Naive thymus-derived CD4-positive, alpha-beta T cell (primary cell): ENCODE measurements at places on chromosomes 7 and 10. TPM values are rescaled to one million over a fixed set of nuclear protein-coding genes. Genes with fewer than 3 reads are reported as not detected.

The DUSP5 gene
- 0.51 TPM for total RNA-seq

- DNase-seq = no peak
Observed at GRCh38 chr7:34191771-34192479, 286.6 kb downstream of the BMPER start.

GRCh38 chr10:14333606-14334005, 2.9 kb upstream of the FRMD4A start:
- no peak for DNase-seq

DNA sequence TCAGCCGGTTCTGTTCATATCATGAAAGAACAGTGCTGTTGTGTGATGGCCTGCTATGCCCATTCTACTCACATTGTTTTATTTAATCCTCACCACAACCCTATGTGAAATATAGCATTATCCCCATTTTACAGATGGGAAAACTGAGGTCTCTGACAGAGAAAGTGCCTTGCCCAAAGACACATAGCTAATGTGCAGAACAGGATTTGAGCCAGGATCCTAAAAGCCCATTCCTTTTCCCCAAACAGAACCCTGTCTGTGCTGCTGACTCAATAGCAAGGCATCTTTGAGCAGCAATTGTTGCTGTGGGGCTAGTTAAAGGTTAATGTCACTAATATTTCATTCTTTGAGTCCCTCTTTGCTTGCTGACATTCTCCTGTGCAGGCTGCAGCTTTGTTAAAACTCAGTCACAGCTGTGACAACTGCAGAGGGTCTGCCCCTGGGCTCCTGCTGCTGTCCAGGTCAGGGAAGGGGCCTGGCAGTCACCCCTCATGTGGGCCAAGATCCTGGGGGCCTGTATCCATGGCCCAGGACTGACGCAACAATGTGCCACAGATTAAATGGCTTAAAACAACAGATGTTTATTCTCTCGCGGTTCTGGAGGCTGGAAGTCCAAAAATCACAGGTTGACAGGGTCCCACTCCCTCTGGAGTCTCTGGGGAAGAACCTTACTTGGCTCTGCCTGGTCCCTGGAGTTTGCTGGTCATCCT, 40.4 kb downstream of the AFAP1L2 start:
- DNase-seq = no peak

- no peak for DNase-seq
Observed at GRCh38 chr7:103918631-103919271, 70.7 kb downstream of the RELN start.

DNA sequence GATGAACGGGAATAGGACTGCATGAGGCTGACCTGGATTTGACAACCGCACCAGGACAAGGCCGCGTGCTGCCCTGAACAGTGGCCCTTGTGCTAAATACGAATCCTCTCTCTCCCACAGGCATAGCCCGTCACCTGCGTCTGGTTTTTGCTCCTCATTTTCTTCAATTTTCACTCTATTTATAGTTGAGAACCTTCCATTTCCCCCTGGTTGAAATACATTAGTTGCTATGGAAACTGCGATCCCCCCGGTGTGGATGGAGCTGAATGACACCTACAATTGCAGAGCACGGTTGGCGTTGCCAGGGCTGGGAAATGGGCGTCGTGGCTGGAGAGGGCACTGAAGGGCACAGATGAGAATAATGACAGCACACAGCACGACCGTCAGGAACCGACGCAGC, 158.6 kb upstream of the PITRM1 start:
- no peak for DNase-seq

DNA sequence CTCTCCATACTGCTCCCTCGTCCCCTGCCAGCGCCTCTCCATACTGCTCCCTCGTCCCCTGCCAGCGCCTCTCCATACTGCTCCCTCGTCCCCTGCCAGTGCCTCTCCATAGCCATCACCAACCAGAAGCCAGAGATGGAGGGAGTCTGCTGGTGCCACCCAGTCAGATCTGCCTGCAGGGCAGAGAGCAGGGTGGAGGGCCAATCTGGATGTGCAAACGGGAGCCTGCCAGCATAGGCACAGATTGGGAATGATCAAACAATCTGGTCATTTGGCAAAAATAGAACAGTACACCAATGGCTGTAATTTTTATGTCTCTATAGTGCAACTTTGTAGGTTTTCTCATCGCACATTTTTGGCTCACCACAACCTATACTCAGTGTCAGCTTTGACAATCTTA, 76.9 kb upstream of the LRRC4 start:
- DNase-seq = no peak

DNA sequence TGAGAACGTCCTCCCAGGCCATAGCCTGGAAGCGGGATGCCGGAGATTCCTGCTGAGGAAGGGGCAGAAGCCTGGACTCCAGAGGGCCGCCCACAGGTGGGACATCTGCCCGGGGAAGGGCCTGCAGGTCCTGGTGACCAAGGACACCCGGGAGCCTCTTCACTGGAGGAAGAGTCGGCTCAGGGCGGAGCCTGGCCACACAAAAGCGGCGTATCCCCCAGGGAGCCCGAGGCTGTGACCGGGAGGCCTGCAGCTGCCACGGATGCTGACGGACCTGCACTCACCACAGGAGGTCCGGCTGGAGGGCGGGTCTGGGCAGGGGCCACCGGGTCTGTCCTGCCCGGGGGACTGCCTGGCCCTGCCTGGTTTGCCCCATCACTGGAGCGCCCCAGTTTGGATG, 15.5 kb upstream of the ADGRA1 start:
- DNase-seq = no peak

DNA sequence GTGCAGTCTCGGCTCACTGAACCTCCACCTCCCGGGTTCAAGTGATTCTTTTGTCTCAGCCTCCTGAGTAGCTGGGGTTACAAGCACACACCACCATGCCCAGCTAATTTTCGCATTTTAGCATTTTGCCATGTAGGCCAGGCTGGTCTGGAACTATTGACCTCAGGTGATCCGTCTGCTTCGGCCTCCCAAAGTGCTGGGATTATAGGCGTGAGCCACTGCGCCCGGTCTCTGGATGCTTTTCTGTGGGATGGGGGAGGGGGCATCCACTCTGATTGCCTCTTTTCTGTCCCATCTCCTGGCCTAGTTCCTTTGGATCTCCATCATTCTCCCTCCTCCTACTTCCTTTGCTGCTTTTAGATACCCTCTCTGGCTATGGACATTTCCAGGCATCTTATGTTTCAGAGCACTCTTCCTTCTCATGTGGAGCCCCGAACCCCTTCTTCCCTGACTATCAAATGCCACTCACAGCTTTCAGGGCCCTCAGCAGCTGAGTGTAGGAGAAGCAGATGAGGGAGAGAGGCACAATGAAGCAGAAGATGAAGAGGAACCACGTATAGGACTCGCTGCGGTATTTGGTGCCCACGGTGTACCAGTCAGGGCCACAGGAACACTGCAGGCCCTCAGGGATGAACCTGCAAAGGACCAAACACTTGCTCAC, 1.4 kb downstream of the OPN1SW start:
- no peak for DNase-seq

DNA sequence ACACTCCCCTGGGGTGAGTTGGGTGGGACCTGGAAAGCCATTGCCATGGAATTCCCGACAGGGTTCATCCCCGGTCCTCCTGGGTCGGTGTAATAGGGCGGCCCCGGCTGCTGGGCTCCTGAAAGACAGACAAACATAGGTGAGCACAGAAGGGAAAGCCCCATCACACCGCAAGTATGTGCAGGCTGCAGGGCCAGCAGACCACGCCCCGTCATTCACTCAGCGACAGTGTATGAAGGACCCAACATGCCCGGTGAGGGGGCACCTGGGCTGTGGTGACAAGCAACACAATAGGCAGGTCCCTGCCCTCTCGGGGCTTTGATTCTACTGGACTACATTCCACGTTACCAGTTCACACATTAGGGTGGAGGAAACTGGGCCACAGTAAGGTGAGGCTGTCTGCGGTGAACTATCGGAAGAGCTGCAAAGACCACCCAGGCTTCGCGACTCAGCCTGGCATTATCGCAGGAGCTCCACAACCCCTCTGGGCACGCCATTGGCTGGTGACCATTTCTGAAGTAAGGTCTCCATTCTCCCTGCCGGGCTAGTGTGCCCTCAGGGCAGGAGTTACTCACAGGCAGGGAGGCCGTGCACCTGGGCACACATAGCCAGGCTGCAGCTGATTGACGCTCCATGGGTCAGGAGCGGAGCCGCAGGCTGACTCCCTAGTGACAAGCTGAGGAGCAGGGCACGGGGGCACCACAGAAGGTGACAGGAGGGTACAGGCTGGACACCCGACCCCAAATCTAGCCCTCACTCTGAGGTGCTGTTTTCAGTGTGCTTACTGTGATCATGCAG, 99.2 kb downstream of the VOPP1 start:
- no peak for DNase-seq

GRCh38 chr7:43302211-43302711, 189.8 kb downstream of the HECW1 start:
- no peak for DNase-seq

The KCNIP2 gene
- total RNA-seq = 2.6 TPM

GRCh38 chr7:29326864-29327263, 132.3 kb downstream of the CHN2 start:
- DNase-seq = no peak

The SLC18A2 gene
- not detected for total RNA-seq

DNA sequence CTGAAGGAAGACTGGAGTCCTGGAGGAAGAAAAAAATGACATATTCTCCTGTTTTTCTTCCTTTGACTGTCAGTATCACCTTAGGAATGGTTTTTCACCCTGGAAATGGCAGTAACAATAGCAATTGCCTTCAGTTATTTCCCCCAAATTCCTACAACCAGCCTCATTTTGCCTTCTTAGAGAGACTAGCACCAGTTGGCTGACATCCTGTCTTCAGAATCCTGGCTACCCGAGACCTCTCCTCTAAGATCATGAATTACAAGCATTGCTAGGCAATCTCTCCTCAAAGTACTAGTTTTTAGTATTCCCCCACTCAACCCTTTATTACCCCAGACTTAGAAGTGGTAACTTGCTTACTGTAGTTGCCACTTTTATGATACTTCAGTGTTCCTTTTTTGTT, 53.4 kb downstream of the TAS2R16 start:
- DNase-seq = no peak

DNA sequence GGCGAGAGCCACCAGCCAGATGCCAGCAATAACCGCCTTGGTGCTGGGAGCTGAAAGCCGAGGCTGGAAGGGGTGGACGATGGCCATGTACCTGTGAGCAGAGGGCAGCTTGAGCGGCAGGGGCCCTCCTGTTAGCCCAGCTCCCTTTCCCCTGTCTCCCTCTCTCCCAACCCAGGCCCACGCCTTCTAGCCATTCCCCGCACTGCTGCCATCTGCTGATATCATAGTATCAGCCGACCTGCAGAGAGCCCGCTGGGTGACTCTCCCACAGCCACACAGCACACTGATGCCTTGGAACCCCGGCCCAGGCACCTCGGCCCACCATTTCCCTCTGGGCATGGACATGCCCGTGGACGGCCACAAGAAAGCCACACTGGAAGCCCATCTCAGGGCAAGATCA, 1.7 kb downstream of the TACR2 start:
- no peak for DNase-seq

DNA sequence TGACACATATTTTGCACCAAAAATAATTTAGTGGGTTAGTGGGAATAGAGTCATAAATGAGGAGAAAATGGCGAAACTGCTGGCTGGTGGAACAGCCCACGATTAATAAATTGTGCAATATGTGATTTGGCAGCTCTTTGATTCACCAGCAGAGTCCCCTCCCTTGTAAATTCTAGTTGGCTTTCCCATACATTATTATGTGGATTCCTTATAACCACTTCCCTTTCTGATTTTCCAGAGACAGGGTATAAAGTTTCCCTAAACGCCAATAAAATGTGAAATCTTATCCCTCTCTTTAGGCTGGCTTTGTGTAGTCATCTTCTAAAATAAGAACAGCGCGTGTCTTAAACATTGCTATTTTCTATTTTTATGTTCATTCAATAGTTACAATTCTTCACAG, 149.4 kb upstream of the FERD3L start:
- no peak for DNase-seq

The FAM170B gene
- total RNA-seq = not detected

- DNase-seq = no peak
Observed at GRCh38 chr10:131743190-131744151, 157.3 kb upstream of the PPP2R2D start.

The LIPK gene
- not detected for total RNA-seq

The GATA3 gene
- total RNA-seq = 31.2 TPM

DNA sequence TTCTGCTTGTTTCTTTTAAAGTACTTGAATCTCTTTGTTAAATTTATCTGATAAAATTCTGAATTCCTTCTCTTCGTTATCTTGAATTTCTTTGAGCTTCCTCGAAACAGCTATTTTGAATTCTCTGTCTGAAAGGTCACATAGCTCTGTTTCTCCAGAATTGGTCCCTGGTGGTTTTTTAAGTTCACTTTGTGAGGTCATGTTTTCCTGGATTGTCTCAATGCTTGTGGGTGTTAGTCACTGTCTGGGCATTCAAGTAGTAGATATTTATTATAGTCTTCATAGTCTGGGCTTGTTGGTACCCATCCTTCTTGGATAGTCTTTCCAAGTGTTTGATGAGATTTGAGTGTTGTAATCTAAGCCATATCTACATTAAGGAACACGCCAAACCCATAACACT, 1060.6 kb downstream of the LRMDA start:
- no peak for DNase-seq

DNA sequence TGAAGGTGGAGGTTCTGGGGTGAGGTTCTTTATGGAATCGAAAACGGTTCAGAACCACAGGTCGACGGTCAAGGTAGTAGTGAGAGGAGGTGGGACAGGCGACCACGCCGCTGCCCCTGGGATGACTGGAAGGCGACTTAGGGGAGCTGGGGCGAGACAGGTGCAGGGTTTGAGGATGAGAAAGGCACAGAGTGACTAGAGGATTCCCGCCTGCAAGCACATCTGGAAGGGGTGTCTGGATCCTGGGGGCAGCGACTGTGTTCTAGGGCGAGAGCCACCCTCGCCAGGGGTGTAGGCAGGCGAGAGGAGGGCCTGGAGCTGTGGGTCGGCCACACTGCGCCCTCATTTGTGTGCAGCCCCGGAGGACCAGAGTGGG, 468 bp upstream of the IRF5 start:
- no peak for DNase-seq

DNA sequence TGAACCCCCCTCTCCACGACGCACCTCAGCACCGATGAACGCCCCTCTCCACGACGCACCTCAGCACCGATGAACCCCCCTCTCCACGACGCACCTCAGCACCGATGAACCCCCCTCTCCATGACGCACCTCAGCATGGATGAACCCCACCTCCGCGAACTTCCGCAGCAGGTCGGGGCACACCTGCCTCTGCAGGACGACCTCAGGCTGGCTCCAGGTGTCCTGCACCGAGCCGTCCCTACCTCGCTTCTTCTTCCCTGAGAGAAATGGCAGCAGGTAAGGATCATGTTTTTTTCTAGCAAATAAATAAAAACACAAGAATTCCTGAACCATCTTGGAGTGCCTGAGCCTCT, 24.1 kb downstream of the CFAP46 start:
- DNase-seq = no peak

The PNLIPRP1 gene
- not detected for total RNA-seq

DNA sequence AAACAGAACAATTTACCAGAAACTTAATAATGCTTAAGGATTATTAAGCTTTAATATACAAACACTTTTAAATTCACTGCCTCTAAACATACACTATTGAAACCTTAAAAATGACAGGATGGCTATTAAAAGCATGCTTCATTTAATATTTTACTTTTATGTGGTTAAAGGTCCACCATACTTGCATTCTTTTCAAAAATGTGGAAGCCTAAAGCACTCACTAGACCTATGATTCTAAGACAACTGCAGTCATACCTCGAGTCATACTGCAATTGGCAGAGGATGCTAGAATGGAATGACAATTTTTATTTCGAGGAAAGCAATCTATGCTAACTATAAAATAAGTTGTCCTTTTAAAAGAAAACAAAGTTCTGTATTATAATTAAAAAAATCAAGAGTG, 85.3 kb downstream of the PIP4K2A start:
- DNase-seq = no peak

The C7orf57 gene
- not detected for total RNA-seq

The TUBAL3 gene
- total RNA-seq = not detected

The DPP6 gene
- total RNA-seq = not detected
